Globus pallidus (tissue), 1 donor: ENCODE measurements at places on chromosomes 13 and 19.

GRCh38 chr19:2374808-2375207 is 14.7 kb downstream of the TMPRSS9 start:
- DNase-seq, result no peak

GRCh38 chr19:16161840-16162239 is 11.5 kb downstream of the CIB3 start:
- DNase-seq, result no peak

GRCh38 chr13:20442798-20443381 is 82.8 kb downstream of the CRYL1 start:
- DNase-seq, result no peak

- no peak for DNase-seq
These were observed 3.5 kb downstream of the C19orf81 start for GRCh38 chr19:50652722-50653121.

DNA sequence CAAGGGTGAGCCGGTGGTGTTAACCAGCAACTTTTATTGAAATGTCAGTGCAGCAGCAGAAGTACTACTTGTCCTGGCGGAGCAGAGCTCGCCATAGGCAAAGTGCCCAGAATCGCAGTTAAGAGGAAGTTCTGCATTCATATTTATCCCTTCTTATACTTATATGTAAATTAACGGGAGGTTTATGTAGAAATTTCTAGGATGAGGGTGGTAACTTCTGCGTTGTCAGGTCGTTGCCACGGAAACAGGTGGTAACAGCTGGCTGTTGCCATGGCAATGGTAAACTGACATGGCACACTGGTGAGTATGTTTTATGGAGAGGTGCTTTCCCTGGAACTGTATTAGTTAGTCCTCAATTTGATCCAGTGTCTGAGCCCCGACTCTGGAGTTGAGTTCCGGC is 2494.9 kb upstream of the PCDH20 start:
- peak; percentile 25 for DNase-seq

DNA sequence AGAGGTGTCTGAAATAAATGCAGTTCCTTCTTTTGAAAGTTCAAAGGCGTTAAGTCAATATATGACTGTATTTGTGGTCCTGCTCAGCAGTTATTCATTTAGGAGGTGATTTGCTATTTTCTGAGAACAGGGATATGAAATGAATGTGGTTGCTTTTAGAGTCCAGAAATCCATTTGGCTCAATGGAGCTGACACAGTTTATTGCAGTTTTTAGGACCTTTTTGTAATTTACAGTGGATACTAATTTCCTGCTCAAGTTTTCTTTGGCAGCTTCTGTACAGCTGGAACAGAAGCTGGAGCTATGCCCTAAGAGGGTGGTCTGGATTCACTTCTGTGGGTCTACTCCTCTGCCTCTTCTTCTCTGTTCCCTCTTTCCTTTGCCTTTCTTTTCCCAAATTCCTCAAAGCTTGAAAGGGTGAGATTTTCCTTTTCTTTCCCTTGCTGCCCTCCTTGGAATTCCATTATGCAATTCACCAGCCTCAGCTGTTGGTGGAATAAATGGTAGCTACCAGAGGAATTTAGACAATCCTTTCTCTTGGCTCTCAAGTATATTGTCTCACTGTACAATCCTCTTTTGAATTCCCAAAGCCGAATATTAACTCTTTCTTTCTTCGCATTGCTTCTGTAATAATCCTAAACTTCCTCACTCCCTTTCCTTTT is 39.9 kb downstream of the ITGBL1 start:
- DNase-seq, result no peak

DNA sequence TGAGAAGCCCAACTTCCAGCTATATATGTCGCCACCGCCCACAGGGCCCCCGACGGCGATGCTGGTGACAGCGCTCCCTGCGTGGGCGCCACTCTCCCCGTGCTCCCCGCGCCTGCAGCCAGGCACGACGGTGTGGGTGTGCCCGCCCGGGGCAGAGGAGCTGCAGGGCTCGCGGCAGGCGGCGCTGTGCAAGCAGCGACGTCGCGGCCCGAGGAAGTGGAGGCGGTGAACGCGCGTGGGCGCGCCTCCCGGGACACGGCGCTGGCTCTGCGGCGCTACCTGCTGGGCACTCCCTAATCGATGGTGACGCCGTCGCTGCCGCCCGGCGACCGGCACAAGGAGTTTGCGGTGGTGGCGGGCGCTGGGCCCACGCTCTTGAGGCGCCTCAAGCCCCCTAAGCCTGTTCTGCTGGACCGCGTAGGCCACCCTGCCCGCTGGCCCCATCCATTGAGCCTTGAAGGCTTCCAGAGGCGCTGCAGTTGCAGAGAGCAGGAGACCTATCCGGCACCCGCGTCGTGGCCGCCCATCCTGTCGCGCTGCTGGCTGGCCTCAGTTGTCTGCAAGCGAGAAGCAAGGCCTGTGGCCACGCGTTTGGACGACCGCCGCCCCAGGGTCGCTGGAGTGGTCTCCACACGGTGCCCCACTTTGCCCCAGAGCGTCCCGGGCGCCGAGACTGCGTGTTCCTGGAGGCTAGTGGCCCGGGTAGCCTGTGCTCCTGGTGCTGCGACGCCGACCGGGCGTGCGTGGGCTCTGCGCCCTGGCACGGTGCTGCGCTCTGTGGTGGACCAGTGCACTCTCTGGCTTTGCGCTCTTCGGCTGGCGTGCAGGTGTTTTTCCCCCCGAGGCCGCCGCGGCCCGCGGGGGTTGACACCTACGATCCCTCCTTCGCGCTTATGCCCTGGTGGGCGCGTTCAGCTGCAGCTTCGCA is 23.1 kb downstream of the LRFN3 start:
- peak; percentile 18 for DNase-seq

DNA sequence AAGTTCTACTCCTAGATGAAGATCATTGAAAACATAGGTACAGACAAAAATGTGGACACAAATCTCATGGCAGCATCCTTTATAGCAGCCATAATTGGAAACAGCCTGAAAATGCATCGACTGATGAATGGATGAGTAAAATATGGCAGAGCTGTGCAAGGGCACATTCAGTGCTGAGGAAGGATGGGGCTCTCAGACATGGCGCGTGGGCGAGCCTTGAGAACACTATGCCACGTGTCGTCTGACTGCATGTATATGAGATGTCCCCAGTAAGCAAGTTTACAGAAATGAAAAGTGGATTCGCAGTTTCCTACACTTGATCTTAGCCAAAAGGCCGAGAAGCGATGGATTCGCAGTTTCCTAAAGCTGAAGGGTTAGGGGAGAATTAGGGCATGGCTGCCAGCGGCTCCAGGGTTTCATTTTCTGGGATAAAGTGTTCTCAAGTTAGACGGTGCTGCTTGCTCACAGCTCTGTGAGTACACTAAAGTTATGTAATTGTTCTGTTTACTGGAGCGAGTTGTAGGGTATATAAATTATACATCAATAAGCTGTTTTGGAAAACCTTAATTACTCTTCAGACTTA is 78.0 kb downstream of the RAB20 start:
- no peak for DNase-seq

DNA sequence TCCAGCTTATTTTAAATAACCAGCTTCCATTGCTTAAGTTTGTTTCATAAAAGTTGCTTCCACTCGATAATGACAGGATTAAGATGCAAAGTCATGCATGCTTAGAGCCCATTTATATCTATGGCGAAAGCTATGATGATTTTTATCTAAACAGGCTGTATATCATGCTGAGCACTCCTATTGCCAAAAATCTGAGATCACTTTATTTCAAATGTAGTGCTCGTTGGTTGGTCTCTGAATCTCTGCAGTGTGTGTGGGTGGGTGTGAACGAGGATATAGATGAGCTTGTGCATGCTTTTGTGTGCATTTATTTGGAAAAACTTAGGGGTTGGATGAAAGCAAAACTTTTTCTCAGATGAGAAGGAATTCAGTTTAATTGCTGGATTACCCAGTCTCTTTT is 27.0 kb upstream of the ARGLU1 start:
- DNase-seq, result no peak

GRCh38 chr19:51607920-51608562 is 22.2 kb downstream of the SIGLEC5 start:
- DNase-seq, result peak; percentile 40

DNA sequence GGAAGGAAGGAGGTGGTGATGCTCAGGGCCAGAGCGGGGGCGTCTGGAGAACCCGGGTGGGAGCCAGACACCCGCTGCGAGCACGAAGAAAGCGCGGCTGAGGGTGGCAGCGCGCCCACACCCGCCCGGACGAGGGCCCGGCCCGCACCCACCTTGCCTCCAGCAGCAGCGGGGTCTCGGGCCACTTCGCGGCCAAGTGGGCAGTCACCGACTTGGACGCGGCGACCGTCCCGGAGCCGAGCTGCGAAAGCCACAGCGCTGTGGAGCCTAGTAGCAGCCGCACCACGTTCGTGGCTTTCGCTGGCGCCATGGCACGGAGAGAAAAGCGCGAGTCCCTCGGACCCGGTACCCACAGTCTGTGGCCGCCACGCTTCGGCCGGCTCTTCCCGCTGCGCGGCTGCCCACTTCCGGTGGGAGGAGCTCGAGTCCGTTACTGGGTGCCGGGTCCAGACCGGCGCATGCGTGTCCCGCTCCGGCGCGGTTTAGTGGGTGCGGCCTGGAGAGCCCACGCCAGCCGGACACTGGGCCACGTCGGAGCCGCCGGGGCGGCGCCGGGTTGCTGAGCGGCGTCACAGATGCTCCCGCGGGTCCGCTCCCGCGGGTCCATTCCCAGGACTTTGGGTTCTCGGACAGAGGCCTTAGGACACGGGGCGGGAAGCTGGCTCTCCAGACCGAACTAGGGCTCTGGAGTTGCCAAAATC is at the start of gene UGGT2:
Gene UGGT2 (minus strand): TSS at position 399 of the 701 bp plus-strand sequence. CDS start 89 bp downstream, at position 310.
- peak; percentile 88 for DNase-seq

DNA sequence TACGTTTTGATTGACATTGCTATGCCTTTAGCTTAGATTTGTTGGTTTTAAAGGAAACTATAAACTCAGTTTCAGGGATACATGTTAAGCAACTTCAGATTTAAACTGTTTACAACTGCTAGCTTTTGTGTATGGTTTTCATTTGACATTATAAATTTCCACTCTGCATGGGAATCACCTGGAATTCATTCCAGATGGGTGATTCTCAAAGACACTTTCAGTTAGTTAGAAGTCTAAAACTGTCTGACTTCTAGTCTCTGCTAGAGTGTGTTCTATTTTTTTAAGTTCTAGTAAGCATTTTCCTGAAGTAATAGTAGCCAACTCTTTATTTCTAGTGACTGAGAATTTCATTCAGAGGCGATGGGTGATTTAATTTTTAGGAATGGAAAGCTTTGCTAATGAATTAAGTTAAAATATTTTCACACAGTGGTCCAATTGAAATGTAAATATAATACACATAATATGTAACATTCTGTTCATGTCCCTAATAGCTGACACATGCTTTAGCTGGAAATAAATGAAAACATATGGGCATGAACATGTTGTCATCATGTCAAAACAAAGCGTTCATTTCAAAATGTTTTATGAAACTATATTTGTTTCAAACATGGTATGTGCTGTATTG is 58.3 kb upstream of the CSNK1A1L start:
- DNase-seq, result no peak

GRCh38 chr13:43267916-43268315 is 244.5 kb downstream of the DNAJC15 start:
- DNase-seq, result no peak

DNA sequence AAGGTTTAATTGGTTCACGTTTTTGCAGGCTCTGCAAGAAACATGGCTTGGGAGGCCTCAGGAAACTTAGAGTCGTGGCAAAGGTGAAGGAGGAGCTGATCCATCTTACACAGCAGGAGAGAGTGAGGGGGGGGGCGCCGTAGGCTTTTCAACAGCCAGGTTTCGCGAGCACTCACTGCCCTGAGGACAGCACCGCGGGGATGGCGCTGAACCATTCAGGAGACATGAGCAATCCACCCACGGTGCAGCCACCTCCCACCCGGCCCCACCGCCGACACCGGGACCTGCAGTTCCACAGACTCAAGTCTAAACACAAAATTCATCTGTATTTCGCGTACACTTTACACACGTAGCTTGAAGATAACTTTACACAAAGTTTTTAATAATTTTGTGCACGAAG is 73.6 kb downstream of the KDM4B start:
- no peak for DNase-seq

DNA sequence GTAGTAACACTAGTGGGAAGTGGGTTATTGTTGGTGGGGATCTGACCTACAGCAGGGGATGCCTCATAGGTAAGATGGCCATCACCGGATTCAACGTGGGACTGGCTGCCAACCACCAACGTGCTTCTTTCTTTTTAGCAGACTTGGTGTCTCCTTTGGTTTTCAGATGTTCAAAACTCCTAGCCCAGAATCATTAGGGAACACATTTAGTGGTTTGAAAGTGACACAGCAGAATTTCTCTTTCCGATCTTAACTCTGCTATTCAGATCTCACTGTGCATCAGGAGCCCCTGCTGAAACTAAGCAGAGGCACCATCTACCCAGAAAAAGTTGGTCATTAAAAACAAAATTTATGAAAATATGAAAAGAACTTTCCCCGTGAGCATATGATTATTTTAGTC is 36.7 kb upstream of the PCDH8 start:
- no peak for DNase-seq

DNA sequence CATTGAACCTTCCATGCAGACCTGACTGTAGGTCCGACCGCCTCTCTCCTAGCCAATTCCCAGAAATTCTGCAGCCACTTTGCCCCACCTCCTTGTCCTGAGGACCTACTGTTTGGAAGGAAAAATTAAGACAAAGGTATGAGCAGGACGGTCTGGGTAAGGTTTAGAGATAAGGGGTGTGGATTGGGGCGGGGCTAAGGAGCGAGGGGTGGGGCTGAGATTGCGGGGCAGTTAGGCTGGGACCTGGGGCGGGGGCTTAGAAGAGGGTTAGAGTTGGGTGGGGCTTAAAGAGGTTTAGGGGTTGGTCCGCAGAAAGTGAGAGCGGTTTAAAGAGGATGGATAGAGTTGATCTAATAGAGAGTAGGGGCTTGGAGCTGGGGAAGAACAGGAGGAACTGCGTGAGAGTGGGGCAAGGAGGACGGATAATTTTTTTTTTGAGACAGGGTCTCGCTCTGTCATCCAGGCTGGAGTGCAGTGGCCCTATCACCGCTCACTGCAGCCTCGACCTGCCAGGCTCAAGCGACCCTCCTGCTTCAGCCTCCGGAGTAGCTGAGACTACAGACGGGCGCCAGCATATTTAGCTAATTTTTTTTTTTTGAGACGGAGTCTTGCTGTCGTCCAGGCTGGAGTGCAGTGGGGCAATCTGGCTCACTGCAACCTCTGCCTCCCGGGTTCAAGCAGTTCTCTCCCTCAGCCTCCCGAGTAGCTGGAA is 1.7 kb upstream of the ZNF865 start:
- DNase-seq, result no peak

DNA sequence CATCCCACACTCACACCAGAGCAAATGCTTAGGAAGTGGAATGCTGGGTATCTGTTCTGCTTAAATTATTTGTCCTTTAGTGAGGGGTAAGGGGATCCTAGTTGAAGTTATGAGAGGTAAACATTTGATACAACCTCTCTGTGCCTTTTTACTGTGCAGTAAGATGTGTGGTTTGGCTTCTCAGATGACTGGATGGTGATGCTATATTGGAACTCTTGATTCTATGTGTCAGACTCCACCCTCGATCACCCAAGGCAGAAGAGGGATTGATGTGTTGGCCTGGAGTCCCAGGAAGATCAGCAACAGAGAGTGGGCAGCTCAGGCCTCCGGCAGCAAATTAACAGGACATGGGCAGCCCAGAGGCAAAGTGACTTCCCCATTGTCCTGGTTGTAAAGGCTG is 66.7 kb downstream of the SIPA1L3 start:
- DNase-seq, result no peak
